ENCODE measurements at places on chromosomes 7 and 10. TPM values are rescaled to one million over a fixed set of nuclear protein-coding genes. Genes with fewer than 3 reads are reported as not detected.

SFXN3 gene
- 72.7 TPM for total RNA-seq

H2AZ2 gene
- 122 TPM for total RNA-seq

DNA sequence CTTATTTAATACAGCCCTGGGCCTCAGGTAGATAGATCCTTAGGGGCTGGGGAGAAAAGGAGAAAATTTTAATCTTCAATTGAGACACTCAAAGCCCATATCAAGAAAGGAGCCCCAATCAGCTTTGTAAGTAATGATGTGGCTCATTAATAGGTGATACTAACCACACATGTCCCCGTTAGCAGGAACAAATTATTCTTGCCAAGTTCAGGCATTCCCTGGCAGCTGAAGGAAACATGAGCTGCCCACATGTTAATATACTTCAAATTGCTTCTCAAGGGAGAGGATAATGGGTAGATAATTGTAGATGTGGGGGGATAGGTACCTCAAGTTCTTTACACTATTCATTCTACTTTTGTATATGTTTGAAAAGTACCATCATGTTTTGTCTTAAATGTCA, 14.5 kb downstream of the IFIT5 start:
- DNase-seq = no peak

DNA sequence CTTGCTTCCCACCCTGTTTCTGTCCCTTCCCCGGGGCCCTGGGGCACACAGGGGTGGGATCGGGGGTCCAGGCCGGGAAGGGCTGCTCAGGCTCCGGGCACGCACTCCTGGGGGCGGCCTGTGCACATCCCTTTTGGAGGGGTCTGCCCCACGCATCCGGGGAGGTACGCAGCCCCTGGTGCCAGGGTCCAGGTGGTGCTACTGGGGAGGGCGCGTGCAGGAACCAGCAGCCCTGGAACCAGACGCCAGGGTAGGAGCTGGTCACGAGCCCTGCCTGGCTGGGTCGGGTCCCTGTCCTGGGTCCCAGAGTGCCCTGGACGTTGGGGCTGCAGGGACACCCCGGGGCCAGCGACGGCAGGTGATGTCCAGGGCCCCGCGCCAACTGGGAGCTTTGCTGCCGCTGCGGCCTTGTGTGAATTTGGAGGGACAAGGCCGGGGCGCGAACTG, 53.4 kb downstream of the GLRX3 start:
- peak; percentile 81 for DNase-seq

PRPS1L1 gene
- total RNA-seq = not detected

GRCh38 chr7:77752016-77752415, 46.2 kb downstream of the TMEM60 start:
- no peak for DNase-seq

LRMDA gene
- total RNA-seq = 14.4 TPM

DNA sequence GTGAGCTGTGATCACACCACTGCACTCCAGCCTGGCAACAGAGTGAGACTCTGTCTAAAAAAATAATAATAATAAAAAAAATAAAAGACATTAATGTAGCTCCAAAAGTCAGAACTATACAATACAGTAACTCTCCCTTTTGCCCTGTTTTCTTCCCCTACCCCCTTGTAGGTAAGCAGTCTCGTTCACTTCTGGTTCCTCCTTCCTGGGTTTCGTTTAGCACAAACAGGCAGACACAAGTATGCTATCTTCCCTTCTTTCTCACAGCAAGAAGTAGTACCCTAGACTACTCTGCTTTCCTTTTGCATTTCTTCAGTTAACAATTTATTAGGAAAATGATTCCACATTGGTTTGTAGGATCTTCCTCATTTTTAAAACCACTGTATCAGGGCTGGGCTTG, 33.1 kb downstream of the PDSS1 start:
- no peak for DNase-seq

GRCh38 chr10:73432646-73433537, 469 bp downstream of the MSS51 start:
- no peak for DNase-seq

DNA sequence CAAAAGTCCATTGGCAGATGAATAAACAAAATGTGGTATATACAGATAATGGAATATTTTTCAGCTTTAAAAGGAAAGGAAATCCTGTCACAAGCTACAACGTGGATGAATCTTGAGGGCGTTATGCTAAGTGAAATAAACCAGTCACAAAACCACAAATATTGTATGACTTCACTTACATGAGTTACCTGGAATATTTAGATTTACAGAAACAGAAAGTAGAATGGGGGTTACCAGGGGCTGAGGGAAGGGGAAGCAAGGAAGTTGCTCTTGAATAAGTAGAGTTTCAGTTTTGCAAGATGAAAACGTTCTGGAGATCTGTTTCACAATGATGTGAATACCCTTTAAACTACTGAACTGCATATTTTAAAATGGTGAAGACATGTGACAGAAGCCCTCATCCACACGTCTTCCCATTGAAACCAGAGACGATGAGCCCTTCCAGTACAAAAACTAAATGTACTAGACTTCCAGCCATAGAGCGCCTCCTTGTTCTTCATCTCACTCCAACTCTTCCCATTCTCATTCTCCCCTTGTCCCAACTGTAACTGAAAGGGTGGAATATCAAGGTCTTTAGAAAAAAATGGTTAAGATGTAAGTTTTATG, 62.4 kb downstream of the MICU1 start:
- no peak for DNase-seq

- DNase-seq = no peak
Measured at GRCh38 chr7:155291045-155291530, 6.6 kb upstream of the INSIG1 start.

DNA sequence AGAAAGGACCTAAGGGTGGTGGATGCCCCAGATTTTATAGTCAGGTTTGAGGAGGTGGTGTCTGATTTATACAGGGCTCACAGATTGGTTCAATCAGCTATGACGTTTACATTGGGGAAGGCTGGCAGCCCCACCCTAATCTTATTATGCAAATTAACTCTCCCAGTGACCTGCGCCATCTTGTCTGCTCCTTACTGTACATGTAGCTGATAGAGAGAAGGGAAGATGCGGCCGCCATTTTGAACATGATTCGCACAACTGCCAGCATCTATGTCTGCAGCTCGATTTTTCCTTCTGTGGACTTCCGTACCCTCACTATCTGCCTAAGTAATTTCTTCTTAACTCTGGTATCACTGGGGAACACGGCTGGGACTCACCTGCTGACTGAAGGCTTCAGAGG, 619.0 kb upstream of the DPP6 start:
- no peak for DNase-seq

DNA sequence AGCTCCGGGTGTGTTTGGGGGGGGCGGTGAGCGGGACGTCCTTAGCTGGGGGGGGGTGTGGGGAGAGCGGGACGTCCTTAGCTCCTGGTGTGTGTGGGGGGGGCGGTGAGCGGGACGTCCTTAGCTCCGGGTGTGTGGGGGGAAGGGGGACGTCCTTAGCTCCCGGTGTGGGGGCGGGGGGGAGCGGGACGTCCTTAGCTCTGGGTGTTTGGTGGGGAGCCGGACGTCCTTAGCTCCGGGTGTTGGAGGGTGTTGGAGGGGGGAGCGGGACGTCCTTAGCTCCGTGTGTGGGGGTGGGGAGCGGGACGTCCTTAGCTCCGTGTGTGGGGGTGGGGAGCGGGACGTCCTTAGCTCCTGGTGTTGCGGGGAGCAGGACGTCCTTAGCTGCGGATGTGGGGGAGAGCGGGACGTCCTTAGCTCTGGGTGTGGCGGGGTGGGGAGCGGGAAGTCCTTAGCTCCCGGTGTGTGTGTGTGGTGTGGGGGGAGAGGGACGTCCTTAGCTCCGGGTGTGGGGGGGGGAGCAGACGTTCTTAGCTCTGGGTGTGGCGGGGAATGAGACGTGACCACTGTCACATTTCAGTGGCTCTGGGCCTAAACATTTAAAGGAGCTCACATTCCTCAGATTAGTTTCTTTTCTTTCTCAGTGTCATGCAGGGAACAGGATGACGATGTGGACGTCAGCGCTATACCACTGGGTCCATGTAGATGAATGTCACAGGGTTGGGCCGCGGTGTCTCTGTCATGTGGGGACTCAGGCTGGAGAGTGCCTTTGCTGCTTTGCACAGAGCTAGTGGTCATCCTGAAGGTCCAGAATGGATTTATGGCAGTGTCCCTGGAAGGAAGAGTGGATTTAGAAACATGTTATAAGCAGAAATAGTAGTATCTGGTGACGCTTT, 7.5 kb downstream of the DYNC2I1 start:
- DNase-seq = peak; percentile 95

CAV1 gene
- 226 TPM for total RNA-seq

SLC39A12 gene
- 0.10 TPM for total RNA-seq

GRCh38 chr7:70975754-70976153, 156.2 kb upstream of the GALNT17 start:
- DNase-seq = no peak

GRCh38 chr10:14451341-14451740, 120.6 kb upstream of the FRMD4A start:
- DNase-seq = no peak

DNA sequence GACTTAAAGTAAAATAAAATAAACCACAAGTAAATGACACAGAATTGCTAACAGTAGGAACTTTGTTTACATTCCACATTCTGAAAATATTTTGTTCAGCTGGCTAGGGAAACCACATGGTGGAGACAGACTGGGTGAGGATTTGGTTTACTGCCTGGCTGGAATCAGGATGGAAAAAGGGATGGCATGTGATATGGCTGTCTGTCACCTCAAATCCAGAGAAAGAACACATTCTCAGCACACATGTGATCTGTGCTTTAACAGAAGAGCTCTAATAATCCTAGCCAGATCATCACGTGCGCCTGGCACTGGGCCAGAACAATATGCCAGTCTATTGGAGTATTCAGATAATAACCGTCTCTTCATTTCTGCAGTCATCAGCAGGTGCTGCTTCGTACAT, 90.9 kb upstream of the PIP4K2A start:
- DNase-seq = no peak

FXYD4 gene
- total RNA-seq = not detected

DNA sequence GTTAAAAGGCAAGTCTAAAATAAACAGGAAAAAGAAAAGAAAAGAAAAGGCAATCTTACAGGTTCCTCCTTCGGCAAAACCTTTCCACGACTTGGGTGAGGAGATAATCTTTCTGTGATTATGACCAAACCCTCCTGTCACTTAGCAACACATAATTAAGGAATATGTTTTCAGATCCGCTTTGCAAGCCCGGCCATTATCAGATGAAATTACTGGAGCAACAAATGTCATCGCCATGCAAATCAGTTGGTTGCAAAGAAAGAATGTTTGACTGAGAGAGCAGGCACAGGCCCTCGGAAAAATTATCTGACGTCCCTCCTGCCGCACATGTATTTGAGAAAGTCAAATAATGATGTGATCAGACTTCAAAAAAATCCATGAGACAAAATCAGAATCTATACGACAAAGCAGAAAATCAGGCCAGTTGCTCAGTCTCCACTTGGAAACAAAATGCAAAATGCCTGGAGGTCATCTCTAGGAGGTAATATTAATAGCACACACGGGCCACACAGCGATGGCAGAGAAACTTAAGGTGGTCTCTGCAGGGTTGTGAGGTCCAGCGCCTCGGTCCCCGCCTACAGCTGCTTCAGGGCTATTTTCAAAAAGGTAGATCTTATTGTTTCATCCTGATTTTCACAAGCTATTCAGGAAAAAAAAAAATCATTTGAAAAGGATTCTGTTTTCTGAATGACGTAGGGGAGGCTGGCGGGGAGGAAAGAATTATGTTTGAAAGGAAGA, 82.7 kb downstream of the ZRANB1 start:
- peak; percentile 55 for DNase-seq

PDE6C gene
- total RNA-seq = not detected

VAX1 gene
- total RNA-seq = not detected

GRCh38 chr7:4871930-4872675, 10.3 kb upstream of the PAPOLB start:
- peak; percentile 69 for DNase-seq

Measured in posterior vena cava (tissue), 2 donors.